CD4-positive, alpha-beta T cell treated with Interleukin-6 at 100 ng/mL for 8 hours (primary cell): ENCODE measurements at places on chromosomes 7 and 10.

DNA sequence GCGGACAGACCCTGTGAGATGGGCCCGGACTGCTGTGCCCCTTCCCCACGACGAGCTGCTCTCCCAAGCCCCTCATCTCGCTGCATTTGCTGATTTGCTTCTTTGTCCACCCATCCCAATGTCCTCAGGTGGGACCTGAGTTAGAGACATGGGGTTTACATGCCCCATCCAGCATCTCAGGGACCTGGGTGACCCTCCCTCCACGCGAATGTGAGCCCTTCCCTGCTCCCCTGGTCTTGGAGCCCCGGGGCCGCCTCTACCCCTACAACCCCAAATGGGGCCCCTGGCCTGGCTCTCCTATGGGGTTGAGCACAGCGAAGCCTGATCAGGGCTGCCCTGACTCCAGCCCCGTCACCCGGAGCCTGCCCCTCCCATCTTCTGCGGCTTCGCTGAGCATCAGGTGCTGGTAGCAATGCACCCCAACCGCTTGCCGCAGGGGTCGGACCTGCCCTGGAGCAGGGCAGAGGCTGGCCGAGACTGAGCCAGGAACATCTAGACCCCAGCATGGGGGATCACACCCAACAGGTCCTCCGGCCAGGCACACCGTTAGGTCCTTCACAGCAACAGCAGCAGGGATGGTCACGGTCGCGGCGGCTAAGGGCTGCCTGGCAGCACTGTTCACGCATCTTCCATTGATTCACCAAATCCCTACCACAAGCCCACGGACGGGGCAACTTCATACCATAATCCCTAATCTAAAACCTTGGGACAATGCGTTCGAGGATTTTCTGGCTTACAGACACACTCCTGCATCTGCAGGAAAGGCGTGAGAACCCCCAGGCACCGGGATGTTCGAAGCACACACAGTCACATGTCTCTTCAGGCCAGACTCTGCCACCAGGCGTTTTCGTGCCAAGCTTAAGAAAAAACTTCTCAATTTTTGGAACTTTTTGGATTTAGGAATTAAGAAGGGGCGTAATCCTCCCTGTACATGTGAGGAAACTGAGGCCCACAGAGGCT, 15.5 kb downstream of the WDR86 start:
- no peak for DNase-seq

DNA sequence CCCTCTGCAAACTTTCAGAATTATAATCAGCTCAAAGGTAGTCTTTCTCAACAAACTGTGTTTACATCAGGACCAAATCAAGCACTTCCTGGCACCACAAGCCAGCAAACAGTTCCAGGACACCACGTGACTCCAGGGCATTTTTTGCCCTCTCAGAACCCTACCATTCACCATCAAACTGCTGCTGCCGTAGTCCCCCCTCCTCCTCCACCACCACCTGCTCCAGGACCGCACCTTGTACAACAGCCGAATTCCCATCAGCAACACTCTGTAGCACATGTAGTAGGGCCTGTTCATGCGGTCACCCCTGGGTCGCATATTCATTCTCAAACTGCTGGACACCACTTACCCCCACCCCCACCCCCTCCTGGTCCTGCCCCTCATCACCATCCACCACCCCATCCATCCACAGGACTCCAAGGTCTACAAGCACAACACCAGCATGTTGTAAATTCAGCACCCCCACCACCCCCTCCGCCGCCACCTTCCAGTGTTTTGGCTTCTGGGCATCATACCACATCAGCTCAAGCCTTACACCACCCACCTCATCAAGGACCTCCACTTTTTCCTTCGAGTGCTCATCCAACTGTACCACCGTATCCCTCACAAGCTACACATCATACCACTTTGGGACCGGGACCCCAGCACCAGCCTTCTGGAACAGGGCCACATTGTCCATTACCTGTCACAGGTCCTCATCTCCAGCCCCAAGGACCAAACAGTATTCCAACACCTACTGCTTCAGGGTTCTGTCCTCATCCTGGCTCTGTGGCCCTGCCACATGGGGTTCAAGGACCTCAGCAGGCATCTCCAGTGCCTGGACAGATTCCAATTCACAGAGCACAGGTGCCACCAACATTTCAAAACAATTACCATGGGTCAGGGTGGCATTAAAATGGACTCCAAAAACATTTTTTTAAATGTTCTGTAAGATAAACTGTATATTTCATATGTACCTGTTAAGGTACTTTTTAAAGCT, 98.7 kb downstream of the KMT2E start:
- DNase-seq: no peak

GRCh38 chr7:158789842-158790241, 39.5 kb downstream of the ESYT2 start:
- DNase-seq: no peak

GRCh38 chr7:137243741-137244140, 99.8 kb downstream of the PTN start:
- no peak for DNase-seq

DNA sequence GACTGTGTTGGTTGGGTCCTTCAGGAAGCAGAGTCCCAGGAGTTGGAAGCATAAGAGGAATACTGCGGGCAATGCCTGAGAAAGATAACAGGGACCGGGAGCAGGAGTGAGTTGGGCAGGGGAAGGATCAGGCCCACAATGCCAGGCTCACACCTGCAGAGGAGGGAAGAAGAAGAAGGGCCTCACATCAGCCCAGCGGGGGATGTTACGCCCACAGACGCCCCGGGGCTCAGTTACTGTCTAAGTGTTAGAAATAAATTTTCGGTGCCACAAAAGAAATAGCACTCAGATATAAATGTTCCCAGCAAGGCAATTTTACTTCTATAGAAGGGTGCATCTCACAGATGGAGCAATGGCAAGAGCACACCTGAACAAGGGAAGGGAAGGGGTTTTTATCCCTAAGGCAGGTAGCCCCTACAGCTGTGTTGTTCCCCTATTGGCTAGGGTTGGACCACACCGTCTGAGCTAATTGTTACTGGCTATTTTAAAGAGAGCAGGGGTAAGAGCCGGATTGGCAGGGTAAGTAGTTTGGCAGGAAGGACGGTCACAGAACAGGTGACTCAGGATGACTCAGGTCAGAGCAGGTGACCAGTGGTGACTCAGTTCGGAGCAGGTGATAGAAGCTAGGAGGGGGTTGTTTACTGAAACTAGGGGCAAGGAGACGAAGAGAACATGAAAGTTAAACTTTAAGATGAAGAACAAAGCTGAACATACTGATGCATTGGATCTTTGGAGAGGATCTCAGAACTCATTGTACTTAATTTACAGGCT, at the start of gene NOS3:
TSS of gene NOS3 (plus strand) at position 602 of the 771 bp plus-strand sequence. CDS start 2,787 bp downstream, outside the sequence.
- DNase-seq: no peak
